ENCODE measurements at places on chromosomes 1 and 21.
A peak's percentile ranks its signal among the peaks of the same experiment; 100 is the strongest.

DNA sequence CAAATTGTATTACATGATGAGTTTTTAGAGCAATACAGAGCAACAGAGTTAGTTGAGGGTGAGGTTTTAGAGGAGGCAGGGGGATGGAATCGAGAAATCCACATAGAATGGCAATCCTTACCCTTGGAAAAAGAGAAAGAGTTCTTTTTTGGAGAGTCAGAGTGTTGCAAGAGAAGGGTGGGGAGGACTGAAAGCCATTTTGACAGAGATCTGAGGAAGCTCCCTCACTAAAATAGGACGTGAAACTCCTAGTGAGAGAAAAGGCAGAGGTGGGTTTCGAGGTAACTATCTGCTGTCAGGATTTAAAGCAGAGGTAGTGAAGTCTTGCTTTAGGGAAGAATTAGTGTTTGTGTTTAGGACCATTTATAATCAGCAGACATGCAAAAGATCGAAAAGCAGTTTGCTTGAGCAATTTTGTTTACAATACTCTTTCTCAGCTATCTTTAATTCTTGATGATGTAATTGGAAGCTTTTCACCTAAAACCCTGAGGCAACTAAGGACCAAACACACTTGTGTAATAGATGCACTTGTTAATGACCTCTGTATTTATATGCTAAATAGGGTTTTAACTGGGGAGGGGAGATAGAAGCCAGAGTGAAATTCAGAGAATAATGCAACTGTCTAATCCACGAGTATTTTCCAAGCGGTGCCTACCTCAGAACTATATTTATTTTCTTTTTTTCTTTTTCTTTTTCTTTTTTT, 20.0 kb downstream of the ADAMTS5 start:
- DNase-seq: no peak

- DNase-seq: no peak
Measured at GRCh38 chr21:28936036-28936435, 56.6 kb downstream of the LTN1 start.

- DNase-seq: no peak
Measured at GRCh38 chr1:247077213-247077612, 1.4 kb downstream of the ZNF670 start.

DNA sequence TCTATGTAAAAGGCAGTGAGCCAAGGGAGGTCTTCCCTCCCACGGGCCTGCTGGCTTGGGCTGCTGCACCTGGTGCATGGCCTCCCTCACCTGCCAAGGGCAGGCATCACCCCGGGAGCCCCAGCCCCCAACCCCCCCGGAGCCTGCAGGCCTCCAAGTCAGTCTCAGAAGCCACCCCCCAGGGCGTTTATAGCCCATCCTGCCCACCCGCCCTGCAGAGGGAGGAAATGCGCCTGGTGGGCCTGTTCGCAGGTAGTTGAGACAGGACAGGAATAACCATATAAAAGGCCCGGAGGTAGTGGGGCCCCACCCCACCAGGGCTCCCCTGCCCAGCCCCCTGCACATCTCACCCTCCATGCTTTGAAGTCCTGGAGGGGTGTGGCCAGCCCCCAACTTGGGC, 18.2 kb upstream of the ARF1 start:
- no peak for DNase-seq

DNA sequence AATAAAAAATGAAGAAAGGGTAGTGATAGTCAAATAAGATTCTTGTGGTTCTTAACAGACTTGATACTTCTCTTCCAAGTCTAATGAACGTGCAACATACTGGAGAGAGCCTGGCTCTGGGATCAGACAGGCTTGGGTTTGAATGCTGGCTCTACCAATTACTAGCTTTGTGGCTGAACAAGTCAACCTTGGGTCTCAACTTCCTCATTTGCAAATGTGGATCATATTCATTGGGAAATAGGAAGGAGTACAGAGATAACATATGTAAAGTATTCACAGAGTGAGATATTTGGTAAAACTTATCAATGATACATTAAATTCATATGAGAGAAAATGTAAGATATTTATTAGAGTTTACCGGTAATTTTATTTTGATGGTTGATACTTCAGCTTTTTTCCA, 2.0 kb downstream of the EDEM3 start:
- DNase-seq: no peak

DNA sequence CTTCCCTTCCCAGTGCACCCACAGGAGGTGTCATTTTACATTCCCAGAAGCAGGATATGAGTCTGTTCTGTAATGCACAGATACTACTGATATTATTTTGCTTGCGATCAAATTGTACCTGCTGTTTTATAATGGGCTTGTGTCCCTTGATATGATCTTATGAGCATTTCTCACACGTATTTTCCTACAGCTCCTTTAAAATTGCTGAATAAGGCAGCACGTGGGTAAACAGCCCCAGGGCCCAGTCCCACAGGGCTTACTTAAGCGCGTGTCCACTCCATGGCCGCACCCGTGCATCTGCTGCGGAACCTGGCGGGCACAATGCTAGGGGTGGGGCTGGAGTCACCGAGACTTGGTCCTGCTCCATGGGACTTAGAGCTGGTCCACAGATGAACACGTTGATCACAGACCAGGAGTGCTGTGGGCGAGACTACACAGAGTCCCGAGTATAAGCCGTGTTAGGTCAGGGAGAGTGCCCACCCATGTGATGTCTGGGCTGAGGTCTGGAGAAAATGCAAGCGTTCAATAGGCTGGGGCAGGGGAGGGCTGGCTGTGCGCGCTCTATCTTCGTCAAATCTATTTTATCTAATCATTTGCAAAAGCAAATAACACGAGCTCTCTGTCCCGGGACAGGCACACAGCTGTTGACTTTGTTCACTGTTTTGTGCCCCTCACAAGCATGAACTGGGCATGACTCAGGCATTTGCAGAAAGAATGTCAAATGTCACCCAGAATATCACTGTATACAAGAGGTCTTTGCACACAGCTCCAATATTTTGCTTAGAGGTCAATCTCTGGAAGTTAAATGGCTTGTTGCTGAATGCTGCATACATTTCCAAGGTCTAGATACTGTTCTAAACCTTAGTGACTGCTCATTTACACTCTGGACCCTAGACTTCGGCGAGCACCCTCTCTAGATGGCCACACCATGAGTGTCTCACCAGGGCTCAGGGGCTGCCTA, 119.3 kb downstream of the CRYAA start:
- DNase-seq: no peak

DNA sequence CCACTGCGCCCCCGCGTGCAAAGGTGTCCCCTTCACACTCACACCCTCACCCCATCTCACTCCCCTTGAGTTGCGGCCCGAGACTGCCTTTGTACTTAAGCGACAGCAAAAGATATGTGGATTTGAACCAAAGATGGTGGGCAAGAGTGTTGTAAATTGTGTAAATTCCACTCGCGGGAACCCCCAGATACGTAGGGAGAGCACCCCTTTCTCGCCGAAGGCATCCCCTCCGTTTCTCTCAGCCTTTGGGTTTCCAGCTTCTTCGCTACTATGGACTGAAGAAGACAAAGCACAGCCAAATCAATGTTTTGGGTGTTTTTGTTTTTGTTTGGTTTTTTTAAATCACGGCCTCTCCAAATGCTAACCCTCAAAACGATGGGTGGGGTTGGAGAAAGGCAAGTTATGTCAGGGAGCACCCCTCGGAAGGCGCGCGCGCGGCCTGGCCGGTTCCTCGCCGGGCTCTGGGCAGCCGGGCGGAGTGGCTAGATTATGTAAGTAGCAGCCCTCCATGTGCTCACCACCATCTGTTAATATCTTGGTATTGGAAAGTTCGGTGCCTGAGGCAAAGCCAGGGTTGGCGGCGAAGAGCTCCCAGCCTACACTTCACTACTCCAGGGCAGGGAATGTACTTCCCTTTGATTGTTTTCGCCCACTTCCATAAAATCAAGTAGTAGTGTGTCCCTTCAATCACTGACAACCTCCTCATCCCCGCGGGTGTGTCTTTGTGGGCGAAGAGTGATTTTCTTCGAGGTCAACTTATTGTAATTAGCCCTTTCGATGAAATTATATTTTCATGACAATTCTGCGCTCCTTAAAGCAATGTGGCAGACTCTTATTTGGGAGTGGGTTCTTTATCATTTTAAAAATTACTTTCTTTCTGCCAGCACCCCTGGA, 4.0 kb upstream of the PROX1 start:
- DNase-seq: no peak

GRCh38 chr1:154851392-154852177, 18.5 kb downstream of the KCNN3 start:
- DNase-seq: no peak

DNA sequence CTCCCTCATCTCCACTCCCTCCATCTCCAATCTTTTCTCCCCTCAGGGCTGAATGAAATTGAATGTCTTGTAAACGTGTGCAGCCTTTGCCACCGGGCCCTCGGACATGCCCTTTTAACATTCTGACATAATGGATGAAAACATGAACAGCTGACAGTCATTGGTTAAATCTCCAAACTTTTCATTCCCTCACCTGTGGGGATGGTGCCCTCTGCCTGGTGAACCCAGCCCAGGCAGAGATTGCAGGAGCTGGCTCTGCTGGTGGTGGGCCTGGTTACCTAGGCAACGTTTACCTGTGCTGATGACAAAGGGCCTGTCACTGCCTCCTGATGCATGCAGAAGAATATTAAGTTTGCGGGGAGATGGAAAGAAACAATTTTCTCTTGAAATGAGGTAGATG, 21.3 kb downstream of the ST6GALNAC3 start:
- DNase-seq: no peak

DNA sequence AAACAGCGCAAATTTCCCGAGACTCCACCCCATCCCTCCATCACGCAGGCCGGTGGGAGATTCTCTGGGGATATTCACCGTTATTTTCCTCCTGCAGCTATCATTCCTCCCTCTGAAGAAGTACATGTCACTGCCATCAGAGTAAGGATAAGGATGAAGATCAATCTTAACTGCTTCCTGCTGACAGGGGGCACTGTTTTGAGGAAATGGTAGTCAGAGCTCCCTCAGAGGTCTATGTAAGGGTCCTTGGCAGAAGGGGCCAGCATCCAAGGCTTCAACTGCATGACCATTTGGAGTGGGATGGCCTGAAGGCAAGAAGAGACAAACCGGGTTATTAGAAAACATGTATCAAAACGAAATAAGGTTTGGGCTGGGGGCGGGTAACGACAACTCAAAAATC, 111.5 kb downstream of the KCNK1 start:
- DNase-seq: no peak

DNA sequence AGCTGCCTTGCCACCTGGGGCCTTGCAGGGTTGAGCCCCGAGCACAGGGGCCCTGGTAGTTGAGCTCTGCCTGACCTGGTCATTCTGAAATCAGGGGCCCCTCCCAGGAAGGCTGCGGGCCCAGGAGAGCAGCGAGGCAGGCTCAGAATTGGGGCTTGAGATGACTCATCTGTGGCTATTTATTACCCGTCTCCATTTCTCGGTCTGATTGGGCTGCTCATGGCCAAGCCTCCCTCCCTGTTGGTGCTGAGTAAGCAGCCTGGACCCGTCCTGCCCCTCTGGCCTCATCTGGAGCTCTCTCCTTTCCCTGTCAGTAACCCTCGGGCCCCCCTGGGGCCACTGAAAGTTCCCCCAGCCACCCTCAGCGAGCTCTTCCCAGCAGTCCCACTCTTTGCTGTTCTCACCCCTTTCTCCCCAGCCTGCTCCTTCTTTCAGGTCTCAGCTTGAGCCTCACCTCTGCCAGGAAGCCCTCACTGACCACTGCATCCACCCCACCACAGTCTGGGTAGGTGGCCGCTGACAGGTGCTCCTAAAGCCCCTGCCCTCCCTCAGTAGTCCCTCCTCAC, 11.0 kb upstream of the TNFRSF8 start:
- peak; percentile 77 for DNase-seq

GRCh38 chr1:56148326-56149193, 430.8 kb downstream of the PLPP3 start:
- DNase-seq: no peak

DNA sequence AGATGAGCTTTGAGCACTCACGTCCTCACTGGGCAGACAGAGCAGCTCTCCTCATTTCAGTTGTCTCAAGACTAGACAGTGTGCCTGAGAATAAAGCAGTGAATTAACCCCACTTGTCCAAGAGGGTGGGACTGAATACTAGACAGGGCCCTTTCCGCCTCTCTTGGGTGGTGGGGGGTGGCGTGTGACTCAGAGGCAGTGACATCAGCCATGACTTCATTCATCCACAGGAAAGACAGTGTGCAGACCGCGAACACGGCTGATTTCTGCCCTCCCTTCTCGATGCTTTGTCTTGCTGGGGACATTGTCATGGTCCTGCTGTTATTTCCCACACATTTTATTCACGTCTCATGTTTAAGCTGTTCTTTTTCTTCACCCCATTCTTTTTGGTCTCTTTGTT, 64.9 kb downstream of the FGGY start:
- no peak for DNase-seq

DNA sequence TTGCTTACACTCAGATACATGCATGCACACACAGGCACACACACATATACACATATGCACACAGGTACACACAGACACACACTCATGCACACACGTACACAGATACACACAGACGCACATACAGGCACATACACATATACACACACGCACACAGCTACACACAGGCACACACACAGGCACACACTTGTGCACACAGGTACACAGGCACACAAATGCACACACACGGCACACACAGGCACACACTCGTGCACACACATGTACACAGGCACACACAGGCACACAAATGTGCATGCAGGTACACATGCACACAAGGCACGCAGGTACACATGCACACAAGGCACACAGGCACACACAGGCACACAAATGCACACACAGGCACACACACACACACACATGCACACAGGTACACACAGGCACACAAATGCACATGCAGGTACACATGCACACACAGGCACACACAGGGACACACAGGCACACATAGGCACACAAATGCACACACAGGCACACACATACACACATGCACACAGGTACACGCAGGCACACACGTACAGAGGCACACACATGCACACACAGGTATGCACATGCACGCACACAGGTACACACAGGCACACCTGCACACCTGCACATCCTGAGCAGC, 110.0 kb downstream of the WDR4 start:
- no peak for DNase-seq

GRCh38 chr1:193448682-193449461, 262.5 kb upstream of the B3GALT2 start:
- no peak for DNase-seq

DNA sequence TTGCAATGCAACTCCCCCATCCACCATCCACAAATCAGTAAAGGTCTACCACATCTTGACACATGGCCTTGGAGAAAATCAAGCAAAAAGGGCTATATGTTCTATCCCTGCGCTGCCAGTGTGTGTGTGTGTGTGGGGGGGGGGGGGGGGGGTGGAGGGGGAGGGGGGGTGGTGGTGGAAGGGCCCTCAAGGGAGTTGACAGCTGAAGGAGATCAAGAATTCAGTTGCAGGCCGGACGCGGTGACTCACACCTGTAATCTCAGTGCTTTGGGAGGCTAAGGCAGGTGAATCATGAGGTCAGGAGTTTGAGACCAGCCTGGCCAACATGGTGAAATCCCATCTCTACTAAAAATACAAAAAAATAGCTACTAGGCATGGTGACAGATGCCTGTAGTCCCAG, 37.6 kb upstream of the CLIC4 start:
- DNase-seq: no peak

DNA sequence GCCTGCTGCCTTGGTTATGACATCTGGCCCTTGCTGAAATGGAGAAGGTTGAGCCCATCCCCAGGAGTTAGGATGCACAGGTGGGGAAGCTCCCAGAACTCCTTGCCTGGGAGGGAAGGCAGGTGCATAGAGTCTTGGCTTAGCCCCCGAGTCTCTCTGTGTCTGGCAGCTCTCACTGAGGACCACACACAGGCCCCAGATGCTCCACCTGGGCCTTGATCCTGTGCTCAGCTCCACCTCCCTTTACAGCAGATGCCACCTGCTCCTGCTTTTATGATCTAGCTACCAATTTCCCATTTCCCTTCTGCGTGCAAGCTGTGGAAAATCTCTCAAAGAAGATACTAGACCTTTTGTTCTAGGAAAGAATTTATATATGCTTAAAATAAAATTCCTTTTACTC, 28.8 kb upstream of the KCNJ6 start:
- no peak for DNase-seq

GRCh38 chr21:43302062-43302700, 124.8 kb downstream of the SIK1 start:
- no peak for DNase-seq

Measured in activated effector memory CD4-positive, alpha-beta T cell treated with anti-CD3 and anti-CD28 coated beads, Interleukin-2, amount 50 U/mL, for 16 hours (primary cell).